ENCODE measurements at places on chromosomes 11 and 22. TPM values are rescaled to one million over a fixed set of nuclear protein-coding genes. Genes with fewer than 3 reads are reported as not detected.
A peak's percentile ranks its signal among the peaks of the same experiment; 100 is the strongest.

The GPR83 gene
- total RNA-seq, result 0.17 TPM

The NAALAD2 gene
- 16.4 TPM for total RNA-seq

- H3K36me3 ChIP-seq, result no peaks in the 10 kb centered on the region
- no peaks in the 10 kb centered on the region for H3K27me3 ChIP-seq
- peaks cover 42% of the 10 kb centered on the region for H3K4me1 ChIP-seq
- H3K27ac ChIP-seq, result peak overlapping the region; percentile 76
- peak overlapping the region; percentile 9 for H3K4me3 ChIP-seq
These were observed 3.8 kb upstream of the PIK3IP1 start for GRCh38 chr22:31295831-31296657.

DNA sequence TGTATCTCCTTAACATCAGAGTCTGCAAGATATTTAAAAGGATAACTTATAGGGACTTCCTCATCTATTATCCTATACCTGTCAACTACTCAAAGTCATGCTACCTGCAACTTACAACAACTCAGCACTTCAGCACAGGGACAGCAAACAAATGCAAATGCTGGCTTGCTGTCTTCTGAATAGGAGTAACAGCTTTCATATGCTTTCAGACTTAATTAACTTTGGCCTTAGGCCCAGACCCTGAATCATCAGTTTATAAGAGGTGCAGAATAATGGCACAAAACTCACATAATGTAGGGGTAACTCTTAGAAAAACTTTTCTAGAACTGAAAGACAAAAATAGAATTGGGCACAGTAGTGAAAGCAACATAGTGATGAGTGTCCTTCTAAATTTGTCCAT is 953.4 kb downstream of the DLG2 start:
- H3K27me3 ChIP-seq, result no peaks in the 10 kb centered on the region
- no peaks in the 10 kb centered on the region for H3K4me1 ChIP-seq
- DNase-seq, result no peak
- no peak overlapping the region for H3K4me3 ChIP-seq
- no peaks in the 10 kb centered on the region for H3K36me3 ChIP-seq
- no peak overlapping the region for H3K27ac ChIP-seq

The CALCA gene
- total RNA-seq, result not detected

DNA sequence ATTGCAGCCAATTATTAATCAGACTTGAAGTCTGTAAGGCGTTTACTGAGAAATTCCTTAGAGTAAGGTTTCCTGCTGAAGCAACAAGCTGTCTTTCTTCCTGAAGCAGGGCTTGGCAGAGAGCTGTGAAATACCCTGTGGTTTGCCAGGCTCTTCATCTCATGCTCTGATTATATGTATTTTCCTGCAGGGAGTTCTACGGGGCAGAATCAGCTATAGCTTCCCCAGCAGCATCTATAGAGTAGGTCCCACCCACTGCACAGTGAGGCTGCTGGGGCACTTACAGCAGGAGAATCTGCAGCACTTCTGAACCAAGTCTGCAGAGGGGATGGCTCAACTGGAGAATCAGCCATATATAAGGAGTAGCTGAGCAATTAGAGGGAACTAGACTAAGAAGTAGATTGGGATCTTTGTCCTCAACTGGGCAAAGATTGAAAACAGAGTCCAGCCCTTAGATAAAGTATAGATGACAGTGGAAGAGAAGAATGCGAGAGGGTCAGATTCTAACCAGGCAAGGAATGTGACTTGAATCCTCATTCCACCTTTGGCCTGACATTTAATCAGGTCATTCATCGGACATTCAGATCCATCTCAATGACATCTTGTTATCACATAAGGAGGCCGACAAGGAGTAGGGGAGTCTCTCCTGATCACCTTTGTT is 37.6 kb downstream of the CNTF start:
- peaks cover 5% of the 10 kb centered on the region for H3K27me3 ChIP-seq
- DNase-seq, result no peak
- no peak overlapping the region for H3K27ac ChIP-seq
- H3K4me3 ChIP-seq, result no peak overlapping the region
- H3K36me3 ChIP-seq, result no peaks in the 10 kb centered on the region

The TEX54 gene
- total RNA-seq, result not detected

Measured in adrenal gland (tissue), 19 donors.